Activated T-cell treated with anti-CD3 and anti-CD28 coated beads, Interleukin-2, amount 50 U/mL, for 4 hours (primary cell): ENCODE measurements at places on chromosomes 3 and 15.

DNA sequence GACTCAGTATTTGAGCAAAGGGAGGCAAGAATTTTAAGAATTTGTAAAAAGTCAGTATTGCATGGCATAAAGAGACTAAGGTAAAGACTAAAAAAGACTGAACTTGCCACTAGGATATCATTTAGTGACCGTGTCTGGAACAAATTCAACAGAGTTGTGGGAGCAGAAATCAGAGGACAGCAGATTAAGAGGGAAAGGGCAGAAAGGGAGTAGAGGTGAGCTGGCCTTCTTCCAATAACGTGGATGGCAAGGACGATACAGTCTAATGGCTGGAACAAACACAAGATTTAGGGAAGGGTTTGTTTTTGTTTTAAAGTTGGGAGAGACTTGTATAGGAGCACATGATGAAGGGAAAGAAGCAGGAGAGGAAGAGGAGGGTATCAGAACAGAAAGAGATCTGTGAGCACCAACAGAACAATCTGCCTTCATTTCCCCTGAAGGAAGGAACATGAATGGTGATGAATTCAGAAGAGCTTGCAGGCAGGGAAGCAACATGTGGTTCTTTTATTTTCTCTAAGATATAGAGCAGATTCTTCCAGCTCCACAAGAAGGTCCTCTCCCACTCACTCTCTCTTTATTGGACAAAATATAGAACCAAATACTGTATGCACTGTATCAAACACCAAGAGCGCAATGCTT, 8.6 kb downstream of the VGLL4 start:
- no peak for DNase-seq

- no peak for DNase-seq
Measured at GRCh38 chr3:180184816-180185215, 148.1 kb upstream of the PEX5L start.

DNA sequence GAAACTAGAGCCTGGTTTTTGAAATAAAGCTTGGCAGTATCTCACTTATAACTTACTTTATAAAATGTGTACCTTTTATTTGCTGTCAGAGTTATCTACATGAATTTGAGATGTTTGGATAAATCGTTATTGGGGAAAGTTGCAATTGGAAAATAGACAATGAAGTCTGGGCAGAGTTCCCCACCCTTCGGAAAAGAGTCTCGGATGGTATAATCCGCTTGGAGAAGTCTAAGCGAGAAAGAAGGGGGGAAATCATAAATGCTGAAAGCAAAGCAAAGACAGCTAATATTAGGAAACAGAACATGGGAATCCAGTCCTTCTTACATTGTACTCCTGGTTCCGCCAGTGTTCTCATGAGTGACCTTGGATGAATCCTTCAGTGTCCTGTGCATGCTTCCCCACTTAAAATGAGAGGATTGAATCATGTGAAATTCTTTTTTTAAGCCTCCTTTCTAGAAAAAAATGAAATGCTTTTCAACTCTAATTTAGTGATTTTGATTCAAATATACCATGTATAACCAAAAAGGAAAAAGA, 162.4 kb downstream of the ATG7 start:
- DNase-seq = no peak

GRCh38 chr3:143464850-143465249, 345.3 kb downstream of the CHST2 start:
- no peak for DNase-seq

GRCh38 chr3:84039099-84039498, 919.7 kb upstream of the CADM2 start:
- no peak for DNase-seq
